ENCODE measurements at places on chromosomes 3 and 15. TPM values are rescaled to one million over a fixed set of nuclear protein-coding genes. Genes with fewer than 3 reads are reported as not detected.

The PXK gene
- 5.9 TPM for total RNA-seq

The CD86 gene
- not detected for total RNA-seq

The IL17RD gene
- 1.1 TPM for total RNA-seq

The FANCD2OS gene
- not detected for total RNA-seq

The OR5H2 gene
- not detected for total RNA-seq

The SERINC4 gene
- total RNA-seq: 0.12 TPM

The CPLX3 gene
- not detected for total RNA-seq

The ARGFX gene
- not detected for total RNA-seq

The CPEB1 gene
- total RNA-seq: 3.4 TPM

The PCOLCE2 gene
- total RNA-seq: 40.9 TPM

The CLDN11 gene
- not detected for total RNA-seq

The PSTPIP1 gene
- not detected for total RNA-seq

The NOX5 gene
- total RNA-seq: 0.38 TPM

The TEX55 gene
- not detected for total RNA-seq

The ACKR2 gene
- not detected for total RNA-seq

The SCN5A gene
- 1.3 TPM for total RNA-seq

The NANOGP8 gene
- not detected for total RNA-seq

The KCNMB3 gene
- 0.91 TPM for total RNA-seq
